HEK293T (cell line): ENCODE measurements at places on chromosomes 12 and 14.

DNA sequence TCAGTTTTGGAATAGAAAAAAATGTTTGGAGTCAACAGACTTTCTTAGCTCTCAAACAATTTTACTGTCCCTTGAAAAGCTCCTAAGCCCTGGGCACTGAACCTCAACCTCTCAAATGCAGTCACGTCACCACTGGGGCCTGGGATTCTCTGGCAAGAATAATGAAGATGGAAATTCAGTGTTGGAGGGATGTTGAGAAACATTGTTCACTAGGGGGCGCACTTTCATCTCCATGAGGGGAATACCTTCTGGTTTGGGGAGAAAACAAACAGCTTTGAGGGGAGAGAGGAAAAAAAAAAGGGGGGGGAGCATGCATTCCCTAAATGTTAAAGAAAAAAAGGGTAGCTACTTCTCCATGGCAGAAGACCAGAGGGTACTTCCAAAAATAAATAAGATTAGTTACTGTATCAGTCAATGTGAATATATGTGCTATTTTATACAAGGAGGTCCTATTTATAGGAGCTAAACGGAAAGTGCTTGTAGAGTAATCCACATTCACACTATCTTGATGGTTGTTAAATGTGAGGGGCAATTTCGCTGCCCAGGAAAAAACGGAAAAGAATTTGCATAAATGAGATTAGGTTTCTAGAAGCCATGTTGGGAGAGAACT, 5.8 kb upstream of the TBPL2 start:
- DNase-seq = peak; percentile 66

GRCh38 chr12:105945880-105946279, 192.9 kb downstream of the NUAK1 start:
- no peak for DNase-seq

- DNase-seq = peak; percentile 54
Measured at GRCh38 chr12:27969624-27970400, 2.7 kb downstream of the PTHLH start.

DNA sequence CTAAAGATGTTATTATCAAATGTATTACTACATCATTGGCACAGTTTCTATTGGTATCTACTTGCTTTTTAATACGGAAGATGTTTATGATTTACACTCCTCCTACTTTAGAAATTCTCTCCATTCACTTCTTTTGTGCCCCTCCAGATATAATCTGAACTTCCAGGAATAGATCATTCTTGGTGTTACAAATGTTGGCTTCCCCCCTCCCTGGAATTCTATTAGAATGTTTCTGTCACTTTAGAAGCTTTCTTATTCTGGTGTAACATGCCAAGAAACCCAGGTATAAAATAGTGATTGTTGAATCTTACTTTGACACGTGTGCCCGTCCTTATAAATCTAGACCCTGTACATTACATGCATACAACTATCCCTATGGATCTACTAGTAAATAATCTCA, 1.2 kb upstream of the WDR20 start:
- DNase-seq = no peak

DNA sequence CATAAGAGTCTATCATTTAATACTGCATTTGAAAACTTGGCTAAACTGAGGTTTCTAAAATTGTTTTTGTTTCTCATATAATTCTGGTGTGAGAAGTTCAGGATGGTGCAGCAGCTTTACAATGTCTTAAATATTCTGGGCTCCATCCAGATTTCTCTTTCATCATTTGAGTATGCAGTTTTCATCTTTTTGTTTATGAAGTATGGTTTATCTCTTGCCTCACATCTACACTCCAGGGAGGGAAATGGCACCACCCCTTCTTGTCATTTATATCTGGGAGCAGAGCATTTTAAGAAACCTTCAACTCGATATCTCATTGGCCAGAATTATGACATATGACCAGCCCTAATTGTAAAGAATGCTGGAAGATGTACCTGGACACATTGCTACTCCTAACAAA, 24.3 kb downstream of the GEMIN2 start:
- DNase-seq = no peak

GRCh38 chr12:99067171-99067785, 422.2 kb downstream of the APAF1 start:
- no peak for DNase-seq

GRCh38 chr12:87991483-87991882, 37.7 kb downstream of the C12orf50 start:
- DNase-seq = no peak

GRCh38 chr12:16530268-16530850, 75.6 kb downstream of the LMO3 start:
- no peak for DNase-seq

GRCh38 chr14:50943943-50944646, at the start of gene PYGL:
Gene PYGL, minus strand, starts transcription at chr14:50944483. Its CDS starts 80 bp downstream, at chr14:50944403.
- peak; percentile 85 for DNase-seq

DNA sequence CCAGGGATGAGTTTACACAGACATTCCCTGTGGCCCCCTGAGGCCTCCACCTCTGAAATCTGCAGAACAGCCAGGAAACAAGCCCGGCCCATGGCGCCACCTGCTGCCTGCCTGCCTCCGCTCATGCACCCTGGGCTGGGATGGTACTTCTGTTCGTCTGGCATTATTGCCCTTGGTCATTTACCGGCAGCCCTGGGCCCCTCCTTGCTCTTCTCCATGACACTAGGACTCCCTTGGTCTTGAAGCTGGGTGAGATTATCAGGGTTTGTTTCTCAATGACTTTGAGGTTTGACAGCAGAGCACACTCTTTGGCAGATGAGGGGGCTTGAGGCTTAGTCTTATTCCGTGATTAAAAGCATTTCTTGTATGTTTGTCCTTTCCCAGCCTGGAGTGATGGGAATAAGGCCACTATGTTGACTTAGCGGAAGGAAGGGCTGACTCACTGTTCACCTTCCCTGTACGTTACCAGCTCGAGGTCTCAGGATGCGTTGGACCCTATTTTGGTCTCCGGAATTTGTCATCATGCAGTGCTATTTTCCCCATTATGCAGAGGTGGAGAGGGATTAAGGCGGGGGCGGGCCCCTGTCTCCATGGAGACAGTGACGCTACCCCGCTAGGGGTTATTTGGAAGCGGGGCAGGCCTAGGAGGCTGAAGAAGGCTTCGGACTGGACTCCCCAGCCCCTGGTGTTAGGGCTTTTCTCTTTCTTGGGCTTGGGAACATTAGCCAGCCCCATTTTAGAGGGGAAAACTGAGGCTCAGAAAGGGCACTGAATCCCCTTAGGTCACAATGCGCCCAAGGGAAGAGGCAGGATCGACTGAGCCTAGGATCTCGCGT, 706 bp upstream of the PEX5 start:
- peak; percentile 70 for DNase-seq

GRCh38 chr14:94029265-94029664, 3.1 kb downstream of the OTUB2 start:
- DNase-seq = no peak

DNA sequence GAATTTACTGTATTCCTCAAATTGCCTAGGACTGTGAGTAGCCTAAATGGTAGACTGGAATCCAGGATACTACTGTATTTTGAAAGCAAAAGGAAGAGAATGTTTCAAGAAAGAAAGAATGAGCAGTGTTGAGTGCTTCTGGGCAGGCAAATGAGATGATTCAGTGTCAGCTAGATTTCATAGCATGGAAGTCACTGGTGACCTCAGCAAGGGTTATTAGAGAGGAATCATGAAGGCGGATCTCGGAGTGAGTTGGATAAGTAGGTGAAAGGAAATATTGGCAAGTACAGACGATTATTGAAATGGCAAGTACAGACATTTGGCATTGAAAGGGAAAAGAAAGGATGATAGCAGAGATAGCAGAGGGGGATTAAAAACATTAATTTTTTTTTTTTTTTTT, 27.1 kb downstream of the VRK1 start:
- no peak for DNase-seq

DNA sequence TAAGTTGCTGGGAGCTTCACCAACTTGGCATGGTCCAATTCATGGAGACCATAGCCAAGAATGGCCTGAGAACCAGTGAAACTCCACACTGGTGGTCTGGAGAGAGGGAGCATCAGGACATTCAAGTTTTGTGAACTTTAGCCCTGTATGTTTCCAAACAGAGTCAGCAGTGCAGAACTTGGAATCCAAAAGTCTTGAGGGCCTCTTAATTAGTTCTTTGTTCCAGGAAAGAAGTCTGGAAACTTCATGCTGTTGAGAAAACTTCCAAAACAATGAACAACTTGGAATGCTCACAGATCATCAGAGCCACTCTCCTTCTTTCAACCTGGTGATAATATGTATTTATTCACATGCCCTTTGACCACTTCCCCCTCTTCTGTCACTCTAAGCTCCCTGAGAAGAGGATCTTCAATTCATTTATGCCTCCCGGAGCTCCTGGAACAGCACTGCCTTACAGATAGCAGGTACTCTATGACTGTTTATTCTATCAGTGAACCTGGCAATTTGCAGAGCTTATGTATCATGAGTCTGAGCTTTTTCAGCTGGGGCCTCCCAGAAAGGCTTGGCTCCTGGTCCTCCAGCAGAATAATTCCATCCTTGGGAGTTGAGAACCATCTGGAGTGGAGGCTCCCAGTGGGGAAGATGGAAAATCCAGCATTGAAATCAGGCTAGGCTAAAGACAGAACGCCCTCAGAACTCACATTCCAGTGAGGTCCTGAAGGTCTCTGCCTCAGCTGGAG, 191.4 kb downstream of the KTN1 start:
- DNase-seq = no peak

DNA sequence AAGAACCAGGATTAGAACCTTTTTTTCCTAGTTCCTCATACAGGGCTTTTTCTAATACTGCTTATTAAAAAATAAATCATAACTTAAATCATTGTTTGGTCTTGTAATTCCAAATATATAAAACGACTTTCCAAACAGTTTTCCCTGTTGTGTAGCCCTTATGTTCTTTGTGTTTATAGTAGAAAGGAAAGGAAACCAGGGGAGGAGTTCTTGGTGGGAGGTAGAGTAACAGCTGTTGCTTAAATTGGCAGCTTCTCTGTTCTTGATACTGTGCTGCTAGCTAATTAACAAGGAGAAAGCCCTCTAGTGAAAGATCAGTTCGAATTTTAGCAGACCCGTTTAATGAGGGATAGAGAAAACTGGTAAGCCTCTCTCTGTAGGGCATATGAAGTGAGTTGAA, 15.0 kb downstream of the SRP54 start:
- DNase-seq = no peak

DNA sequence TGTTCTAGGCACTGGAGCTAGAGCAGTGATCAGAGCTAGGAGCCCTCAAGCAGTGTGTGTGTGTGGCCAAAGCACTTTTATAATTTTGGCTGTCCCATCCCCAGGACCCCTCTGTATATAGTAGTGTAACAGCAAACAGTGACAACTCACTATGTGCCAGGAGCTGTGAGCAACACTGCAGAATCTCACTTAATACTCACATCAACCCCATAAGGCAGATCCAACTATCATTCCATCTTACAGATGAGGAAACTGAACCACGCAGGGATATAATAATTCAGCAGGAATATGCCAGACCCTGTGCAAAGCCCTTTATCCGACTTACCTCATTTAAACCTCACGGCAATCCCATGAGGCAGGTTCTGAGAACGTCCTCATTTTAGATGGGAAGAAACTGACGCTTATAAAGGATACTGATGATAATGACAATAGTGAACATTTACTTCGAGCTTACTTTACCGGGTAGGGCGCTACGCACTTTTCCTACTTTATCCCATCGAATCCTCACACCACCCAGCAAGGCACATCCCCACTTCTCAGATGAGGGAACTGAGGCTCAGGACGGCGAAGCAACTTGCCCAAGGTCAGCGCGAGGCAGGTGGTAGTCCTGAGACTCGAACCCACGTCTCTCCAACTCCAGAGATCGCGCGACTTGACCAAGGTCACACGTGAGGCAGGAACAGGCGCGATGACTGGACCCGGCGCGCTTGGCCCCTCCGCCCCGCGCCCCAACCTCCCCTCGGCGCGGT, 687 bp downstream of the RAB35 start:
- peak; percentile 67 for DNase-seq

GRCh38 chr12:8455727-8456360, at the start of gene CLEC6A:
Gene CLEC6A, plus strand, starts transcription at chr12:8455962. Its CDS starts 150 bp downstream, at chr12:8456112.
- no peak for DNase-seq

GRCh38 chr12:6277982-6278438, 32.5 kb upstream of the PLEKHG6 start:
- DNase-seq = no peak

DNA sequence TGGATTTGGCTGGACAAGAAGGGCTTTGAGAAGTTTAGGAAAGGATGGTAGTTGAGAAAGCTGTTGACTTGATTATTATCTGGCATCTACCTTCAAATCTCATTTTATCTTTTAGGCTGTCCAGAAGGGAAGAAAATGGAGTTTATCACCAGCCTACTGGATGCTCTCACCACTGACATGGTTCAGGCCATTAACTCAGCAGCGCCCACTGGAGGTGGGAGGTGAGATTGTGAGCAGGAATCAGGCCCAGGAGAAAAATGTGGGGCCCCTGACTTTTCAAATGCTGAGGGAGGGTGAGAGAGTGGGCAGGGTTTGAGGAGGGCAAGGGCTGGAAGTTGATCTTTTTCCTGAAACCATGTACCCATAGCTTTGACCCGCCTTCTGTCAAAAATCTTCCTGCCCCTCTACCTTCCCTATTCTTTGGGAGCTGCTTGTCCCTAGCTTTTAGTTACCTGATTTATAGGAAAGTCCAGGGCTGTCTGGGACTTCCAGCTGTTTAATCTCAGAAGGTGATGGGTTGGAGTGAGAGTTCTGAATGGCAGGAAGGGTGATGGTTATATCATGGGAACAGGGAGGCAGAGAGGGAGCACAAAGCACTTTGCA, 134.2 kb downstream of the SMOC1 start:
- DNase-seq = peak; percentile 72
